ENCODE measurements at places on chromosomes 4 and X.

- DNase-seq: no peak
These were observed 22.5 kb downstream of the RXFP1 start for GRCh38 chr4:158544141-158544540.

GRCh38 chr4:105934386-105934785 is 39.1 kb downstream of the NPNT start:
- no peak for DNase-seq

- DNase-seq: no peak
These were observed 80.6 kb upstream of the CXXC4 start for GRCh38 chr4:104575278-104575677.

GRCh38 chr4:38284294-38285030 is 324.3 kb downstream of the PTTG2 start:
- DNase-seq: no peak

DNA sequence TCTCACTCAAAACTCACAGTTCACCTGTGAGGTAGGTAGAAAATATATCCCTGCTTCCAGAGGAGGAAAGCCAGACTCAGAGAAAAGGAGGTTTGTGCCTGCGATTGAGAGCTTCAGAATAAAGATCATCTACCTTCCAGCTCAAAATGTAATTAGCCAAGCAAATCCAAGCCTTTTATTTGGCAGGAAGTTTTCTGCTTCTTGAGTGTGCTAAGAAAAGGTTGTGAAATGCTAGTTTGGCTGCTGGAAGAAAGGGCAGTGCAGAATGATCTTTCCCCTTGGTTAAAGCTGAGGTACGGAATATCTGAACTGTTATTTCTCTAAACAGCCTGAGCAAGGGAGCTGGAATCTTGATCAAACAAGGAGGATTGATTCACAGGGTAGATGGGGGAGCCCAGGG is 59.7 kb upstream of the VCX3B start:
- DNase-seq: no peak

DNA sequence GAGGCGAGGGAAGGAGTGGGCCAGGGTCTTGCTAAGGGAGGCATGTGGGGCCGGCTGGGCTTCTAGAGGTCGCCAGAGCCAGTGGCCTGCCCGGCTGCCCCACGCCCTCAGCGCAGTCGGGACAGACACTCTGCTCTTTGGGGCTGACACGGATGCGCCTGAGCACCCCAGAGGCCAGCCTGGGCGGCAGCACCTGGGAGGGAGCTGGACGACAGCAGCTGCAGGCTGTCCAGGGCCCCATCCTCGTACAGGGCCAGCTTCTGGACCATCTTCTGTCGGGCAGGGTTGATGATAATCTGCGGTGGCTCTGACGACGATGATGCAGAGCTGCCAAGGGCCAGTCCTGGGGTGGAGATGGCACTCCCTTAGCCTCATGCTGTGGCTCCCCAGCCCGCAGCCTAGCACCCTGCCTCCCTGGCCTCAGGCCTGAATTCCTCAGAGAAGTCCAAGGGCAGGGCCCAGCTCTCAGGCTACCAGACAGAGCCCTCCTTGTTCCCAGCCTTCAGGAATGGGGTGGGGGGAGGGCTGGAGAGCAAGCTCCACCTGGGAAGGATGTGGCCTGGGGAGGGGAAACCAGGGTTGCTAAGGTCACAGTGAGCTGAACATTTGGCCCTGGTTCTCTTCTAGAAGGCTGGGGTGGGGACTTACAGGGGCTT is 7.2 kb downstream of the IRAK1 start:
- DNase-seq: no peak

DNA sequence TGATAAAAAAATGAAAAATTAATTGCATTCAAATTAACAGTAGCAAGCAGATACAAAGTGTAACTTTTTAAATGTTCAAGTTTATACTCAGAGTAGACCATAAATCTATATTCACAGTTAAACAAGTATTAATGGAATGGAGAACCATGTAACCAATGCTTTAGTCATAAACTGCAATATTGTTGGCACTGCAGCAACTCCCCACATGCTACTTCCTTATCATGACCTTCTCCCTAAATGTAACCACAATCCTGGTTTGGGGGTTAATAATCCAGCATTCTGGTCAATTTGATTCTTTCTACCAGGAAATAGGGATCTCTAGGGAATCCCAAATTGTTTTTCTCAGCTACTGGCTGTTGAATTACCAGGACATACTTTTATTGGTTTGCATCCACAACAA is 223.9 kb upstream of the DCAF8L1 start:
- DNase-seq: no peak

- DNase-seq: no peak
These were observed 250 bp downstream of the USP9X start for GRCh38 chrX:41085512-41085877.

DNA sequence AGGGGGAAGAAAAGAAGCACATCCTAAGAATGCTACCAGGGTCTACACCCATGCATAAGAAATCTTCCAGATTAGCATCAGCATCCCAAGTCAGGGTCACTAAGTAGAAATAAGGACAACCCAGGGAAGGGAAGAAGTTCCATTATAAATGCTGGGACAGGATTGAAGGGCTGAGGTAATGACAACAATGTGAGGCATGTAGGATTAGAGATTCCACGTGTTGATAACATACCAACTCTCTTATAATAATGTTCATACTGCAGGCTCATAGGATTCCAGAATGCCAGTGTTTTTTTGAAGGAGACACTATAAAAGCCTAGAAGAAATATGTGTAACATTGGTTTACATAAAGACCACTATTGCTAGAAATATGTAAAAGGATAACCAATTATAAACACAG is 201.2 kb downstream of the MID1IP1 start:
- no peak for DNase-seq

DNA sequence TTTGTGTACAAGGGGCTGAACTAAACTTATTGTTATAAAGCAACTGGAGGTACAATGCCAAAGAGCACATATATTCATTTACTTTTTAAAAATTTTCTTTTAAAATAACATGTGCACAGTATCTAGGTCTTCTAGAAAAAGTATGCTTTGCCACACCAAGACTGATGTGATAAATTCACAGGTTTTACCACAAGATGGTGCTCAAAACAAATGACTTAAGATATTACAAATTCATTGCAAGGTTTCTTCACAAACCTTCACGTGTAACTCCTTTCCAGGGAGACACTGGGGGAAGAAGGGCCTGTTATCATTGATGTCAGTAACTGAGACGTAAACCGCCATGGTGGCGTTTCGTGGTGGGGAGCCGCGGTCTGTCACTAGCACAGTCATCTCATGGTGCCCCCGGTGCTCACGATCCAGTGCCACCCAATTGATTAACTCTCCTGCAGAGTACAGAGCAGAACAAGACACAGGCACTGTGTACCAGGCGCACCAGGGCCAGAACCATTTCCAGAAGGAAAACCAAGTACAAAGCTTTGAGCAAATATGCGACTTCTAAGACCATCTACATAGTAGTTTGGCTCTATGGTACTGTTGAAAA is 162.2 kb downstream of the DCHS2 start:
- no peak for DNase-seq

DNA sequence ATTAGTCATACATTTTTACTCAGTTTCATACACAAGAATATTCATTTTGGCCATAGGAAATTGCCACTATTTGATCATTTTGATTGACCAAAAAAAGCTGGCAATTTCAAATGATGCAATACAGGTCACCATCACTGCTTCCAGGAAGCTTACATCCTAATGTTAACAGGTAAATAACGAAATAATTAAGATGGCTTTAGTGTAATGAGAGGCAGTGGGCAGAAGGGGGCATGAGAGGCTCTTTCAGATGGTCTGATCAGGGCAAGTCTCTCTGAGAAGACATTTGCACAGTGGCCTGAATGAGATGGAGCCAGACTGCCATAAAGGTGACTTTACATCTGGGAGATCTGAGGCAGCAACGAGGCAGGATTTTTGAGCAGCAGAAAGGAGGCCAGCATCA is 170.7 kb downstream of the SLIT2 start:
- no peak for DNase-seq

DNA sequence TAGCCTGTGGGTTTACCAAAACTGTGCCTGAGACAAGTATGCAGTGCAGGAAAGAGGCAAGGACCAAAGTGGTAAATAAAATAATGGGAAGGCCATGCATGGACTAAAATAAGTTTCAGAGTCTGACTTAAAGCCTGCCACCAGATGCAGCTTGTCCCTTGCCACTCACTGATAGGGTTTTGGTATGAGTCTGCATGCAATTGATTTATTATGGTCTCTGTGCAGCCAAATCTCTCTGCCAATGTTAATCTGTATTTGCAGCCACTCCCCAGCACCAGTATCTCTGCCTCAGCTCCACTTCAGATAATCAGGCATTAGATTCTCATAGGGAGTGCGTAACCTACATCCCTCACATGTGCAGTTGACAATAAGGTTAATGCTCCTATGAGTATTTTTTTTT is 5.5 kb upstream of the FGF2 start:
- DNase-seq: no peak

GRCh38 chrX:41045960-41046567 is 39.2 kb upstream of the USP9X start:
- DNase-seq: no peak

DNA sequence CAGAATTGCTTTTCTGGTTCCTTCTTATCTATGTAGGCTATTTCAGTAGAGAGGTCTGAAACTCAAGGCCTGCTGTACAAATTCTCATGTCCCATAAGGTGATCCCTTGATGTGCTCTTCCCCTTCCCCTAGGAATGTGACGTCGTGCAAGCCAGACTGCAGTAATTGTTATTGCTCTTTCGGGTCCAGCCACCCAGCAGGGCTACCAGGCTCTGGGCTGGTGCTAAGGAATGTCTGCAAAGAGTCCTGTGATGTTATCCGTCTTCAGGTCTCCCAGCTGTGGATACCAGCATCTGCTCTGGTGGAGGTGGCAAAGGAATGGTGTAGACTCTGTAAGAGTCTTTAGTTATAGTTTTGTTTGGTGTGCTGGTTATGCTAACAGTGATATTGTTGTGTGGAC is 378.7 kb downstream of the C4orf33 start:
- no peak for DNase-seq

GRCh38 chrX:17226736-17227135 is 148.3 kb upstream of the NHS start:
- DNase-seq: no peak

GRCh38 chr4:7422151-7422897 is 12.4 kb downstream of the PSAPL1 start:
- DNase-seq: no peak

DNA sequence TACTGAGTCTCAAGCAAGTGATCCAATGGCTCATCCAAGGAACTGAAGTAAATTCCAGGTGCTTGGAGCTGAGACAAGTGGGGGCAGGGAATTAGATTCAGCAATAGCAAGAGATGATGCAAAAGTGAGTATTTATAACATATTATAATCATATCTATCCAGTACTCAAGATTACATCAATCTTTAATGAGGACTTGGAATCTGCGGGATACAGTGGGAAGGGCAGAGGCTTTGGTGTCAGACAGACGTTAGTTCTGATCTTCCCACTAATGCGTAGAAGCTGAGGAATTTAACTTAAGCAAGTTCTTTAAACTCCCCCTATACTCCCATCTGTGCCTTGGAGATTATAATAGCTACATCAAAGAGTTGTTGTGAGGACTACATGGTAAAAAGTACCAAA is 143.4 kb upstream of the NWD2 start:
- no peak for DNase-seq

DNA sequence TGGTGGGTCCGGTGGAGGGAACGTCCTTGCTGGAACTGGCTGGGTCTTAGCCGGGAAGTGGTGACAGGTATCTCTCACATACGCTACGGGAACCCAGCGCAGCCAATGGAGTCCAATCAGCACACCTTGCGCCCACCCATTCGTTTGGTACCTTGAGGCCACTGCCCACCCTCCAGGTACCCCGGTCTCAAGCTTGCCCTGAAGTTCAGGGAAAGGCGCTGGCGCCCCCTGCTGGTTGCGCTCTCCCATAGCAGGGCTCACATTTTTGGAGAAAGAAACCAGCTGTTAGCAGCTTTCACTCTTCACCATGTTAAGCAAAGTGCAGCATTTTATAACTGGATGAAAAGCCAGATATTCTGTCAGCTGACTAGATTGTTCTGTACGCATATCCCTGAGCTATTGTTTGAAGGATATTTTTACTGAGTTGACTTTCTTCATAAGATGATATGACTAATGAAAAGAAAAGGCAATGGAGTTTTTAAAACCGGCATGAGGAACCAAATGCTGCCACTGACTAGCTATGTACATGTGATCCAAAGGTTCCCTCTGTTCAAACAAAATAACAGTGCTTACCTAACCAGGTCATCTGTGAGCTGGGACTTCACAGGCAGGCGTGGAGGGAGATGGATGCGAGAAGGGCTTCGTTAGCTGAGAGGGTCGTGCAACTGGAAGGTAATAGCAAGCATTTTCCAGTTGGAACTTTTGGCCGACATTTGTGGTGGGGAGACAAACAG is 43.7 kb downstream of the OTOP1 start:
- no peak for DNase-seq

DNA sequence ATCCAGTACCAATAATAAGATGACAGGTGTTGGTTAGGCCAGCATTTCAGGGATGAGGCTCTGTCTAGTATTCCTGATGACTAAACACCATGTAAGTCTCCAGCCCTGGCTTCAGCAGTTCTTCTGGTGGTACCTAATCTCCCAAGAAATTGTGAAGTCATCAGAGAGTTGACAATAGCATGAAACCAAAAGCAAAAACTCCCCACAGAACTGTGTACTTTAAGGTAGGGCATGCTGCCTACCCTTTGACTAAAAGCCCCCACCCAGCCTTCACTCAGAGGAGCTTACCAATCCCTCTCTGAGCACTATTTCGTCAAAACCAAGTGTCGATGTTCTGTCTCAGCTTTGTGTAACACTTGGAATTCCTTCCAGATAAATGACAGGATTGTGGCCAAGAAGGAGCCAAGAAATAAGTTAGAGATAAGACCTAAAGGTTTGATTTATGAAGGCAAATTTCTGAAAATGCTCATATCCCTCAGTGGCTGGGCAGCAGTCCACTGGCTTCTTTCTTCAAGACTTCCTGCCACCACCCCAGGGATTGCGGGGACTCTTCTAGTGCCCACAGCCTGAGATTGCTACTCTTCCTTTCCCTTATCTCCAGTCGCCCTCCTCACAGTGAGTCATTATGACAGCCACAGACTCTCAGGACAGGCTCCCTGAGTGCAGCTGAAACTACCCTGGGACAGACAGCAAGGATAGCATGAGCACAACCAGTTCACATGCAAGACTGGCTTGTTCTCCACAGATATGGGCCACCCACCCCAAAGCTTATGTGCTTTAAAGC is 67.3 kb upstream of the LHFPL1 start:
- DNase-seq: no peak

DNA sequence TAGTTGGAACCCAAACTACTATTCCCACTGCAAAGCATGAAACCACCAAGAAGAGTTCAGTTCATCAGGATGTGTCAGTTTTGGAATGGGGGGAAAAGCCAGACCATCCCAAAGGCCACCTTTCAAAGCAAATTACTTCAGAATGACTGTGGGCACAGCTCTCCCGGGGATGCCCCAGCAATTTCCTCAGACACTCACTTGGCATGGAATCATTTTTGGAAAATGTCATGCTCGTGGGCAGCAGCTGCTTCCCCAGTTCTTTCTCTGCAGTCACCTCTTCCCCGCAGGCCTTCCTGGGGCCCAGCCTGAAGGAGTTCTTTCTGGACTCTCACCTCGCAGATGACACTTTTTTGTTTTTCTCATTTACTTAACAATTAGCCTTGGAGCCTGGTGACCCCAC is 350.3 kb downstream of the NR3C2 start:
- no peak for DNase-seq
